Fibroblast of mammary gland (primary cell): ENCODE measurements at places on chromosomes 1 and 21.
A peak's percentile ranks its signal among the peaks of the same experiment; 100 is the strongest.

GRCh38 chr1:244414543-244414942 is 37.2 kb downstream of the ADSS2 start:
- peak; percentile 85 for DNase-seq

DNA sequence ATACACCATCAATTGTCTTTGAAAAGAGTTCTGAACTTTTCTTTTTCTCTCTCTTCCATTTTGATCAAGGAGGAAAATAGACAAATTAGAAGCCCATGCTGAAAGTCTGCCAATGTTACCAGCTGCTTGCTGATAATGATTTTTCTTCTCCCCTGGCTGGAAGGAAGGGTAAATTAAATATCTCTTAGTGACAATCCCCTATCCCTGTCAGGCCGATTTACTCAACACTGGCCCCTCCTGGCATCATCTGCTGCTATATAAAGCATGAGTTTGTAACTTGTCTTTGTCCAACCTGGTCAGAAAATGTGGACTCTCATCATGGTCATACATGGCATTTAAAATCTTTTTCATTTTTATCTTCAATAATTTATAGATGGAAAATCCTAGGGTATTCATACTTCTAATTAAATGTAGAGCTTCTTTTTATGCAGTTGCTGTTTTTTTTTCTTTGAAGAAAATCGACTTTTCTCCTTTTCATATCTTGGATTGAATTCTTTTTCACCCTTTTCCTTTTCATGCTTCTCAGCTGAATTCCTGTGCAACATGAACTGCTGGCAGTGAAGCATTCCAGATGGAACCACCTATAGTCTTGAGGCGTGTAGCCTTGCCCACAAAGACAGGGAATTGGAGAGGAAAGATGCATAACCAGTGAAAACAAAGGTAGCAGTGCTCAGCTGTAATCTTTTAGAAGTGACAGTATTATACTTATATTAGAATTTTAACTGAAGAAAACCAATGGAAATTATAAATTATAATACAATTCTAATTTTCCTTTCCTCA is 214.7 kb upstream of the PTGFR start:
- no peak for DNase-seq

DNA sequence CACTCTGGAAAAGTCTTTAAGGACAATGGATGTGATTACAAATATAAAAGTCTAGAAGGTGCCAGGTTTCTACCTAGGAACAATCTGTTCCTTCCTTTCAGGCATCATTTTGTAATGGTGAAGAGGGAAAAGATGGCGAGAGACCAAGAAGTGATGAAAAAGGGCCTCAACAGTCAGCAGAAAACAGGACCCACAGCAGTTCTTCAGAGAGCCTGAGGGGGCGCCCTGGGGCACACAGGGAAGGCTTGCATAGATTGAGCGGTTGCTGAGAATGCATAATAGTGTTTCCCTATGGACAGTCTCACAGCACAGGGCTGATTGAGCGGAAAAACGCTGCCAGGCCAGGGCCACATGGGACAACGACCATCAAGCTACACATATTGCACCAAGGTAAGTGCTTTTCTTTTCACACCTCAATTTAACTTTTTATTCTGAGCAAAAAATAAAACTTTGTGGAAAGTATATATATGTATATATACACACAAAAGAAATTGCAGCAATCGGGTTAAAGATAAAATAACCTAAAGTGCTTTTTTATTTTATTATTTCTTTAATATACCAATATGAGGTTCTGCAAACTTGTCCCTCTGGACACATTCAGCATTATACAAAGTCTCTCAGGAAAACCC is 3.1 kb upstream of the YRDC start:
- DNase-seq: peak; percentile 83

DNA sequence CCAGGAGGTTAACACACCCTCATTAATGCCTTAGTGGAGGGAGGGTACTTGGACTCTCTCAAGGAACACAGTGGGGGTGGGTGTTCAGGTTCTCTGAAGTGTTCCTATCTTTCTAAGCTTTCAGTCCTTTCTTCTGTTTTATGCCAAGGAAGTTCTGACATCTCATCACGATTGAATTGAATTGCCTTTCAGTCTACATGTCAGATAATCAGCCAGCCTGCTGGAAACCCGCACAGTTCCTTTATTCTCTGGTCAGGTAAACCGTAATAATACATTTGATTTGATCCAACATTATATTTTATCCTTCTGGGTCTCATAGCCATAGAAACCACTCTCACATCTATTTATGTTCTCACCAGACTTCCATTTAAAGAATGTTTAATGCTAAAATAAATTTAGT is 339.0 kb downstream of the RWDD3 start:
- DNase-seq: no peak

- DNase-seq: peak; percentile 44
These were observed 281.1 kb upstream of the CXADR start for GRCh38 chr21:17231771-17232170.

- DNase-seq: no peak
These were observed 116.9 kb upstream of the TIAM1 start for GRCh38 chr21:31460980-31461379.

DNA sequence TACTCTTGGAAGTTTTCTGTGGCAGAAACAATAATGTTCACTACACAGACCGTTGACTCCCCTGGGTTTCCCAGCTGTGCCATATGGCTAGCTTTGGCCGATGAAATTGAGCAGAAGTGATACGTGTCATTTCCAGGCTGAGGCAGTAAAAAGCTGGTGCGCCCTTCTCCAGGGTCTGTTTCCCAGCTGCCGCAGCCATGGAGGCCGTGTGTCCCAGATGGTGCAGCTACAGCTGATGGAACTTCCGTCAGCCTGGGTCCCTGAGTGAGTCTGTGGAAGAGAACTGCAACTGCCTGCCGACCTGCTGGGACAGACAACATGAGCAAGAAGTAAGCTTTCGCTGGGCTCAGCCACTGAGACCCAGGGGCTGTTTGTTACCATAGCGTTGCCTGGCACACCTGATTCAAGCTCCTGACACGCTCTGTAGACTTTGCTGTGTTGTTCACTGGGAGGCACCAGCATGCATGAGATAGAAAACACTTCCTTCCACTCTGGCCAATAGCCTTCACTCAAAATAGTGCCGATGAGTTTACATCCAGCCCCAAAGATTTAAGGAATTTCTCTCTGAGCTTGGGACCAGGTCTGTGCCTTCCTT is 116.3 kb upstream of the SLC25A33 start:
- no peak for DNase-seq

DNA sequence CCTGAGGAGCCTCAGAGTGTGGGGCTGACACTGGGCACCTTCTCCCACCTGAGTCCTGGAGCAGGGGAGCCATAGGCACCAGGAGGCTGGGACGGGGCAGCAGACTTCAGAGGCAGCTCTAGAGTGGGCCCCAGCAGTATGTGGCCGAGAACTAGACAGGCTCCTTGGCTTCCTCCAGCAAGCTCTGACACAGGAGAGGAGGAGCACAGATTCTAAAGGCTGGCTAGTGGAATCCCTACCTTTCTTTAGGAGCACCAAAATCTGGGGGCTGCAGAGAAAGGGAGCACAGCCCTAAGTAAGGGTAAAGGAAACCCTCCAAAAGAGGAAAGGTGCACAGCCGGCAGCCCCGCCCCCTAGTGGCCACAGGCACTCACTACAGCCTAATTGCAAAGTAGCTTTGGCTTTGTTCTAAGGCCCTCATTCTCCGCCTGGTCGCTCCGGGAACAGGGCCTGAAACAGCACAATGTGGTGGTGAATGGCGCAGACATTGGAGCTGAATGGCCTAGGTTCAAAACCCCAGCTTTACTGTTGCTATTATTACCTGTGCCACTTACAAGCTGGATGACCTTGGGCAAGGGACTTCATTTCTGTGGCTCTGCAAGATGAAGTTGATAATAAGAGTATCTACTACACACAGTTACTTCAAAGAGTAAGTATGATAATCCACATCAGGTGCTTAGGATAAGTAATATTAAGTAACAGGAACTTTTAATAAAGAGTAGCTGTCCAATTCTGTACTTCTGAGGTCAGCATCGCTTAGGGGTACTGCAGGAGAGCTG is 8.8 kb upstream of the GUCA2A start:
- DNase-seq: peak; percentile 49

GRCh38 chr1:23578311-23578996 is 19.2 kb upstream of the ID3 start:
- DNase-seq: peak; percentile 69

DNA sequence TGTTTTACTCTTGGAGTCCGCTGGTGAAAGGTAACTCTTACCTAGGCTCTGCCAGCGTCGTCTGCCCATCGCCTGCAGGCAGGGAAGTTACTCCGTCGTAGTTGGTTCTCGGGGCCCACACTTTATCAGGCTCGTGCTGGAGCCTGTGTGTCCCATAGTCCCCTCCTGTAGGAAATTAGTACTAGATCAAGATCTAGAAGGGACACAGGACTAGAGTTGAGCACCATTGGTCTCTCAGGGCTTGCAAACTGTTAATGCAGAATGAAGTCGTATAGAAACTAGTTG is 940 bp downstream of the SRRM1 start:
- no peak for DNase-seq

- DNase-seq: no peak
These were observed 62.9 kb downstream of the TEX35 start for GRCh38 chr1:178575611-178576361.

- peak; percentile 38 for DNase-seq
These were observed 5.8 kb downstream of the PERM1 start for GRCh38 chr1:975896-976683.

GRCh38 chr1:192439373-192440025 is 122.7 kb downstream of the RGS21 start:
- peak; percentile 88 for DNase-seq
